Kidney tubule cell (primary cell): ENCODE measurements at places on chromosomes 1 and 21.
A peak's percentile ranks its signal among the peaks of the same experiment; 100 is the strongest.

- DNase-seq: peak; percentile 50
Observed at GRCh38 chr1:51236531-51237350, 668 bp downstream of the RNF11 start.

GRCh38 chr1:212583643-212584042 lies 24.9 kb upstream of the ATF3 start:
- no peak for DNase-seq

- DNase-seq: peak; percentile 55
Observed at GRCh38 chr1:110879758-110880606, 7.0 kb downstream of the CD53 start.

- DNase-seq: no peak
Observed at GRCh38 chr1:21099034-21099868, 77.4 kb downstream of the EIF4G3 start.

DNA sequence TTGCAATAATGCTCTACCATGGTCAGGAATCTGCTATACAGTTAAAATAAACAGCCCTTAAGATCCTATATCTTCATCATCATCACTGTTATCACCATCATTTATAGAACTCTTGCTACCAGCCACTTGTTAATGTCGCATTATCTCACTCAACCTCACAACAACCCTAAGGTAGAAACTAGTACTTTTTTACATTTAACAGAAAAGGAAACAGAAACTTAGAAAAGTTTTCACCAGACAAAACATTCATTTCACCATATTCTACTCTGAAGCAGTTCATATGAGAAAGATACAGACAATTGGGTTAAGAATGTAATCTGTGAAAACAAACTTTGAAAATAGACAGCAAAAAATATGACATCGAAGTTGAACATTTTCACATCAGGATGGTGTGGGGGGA lies 262.6 kb downstream of the ATG4C start:
- no peak for DNase-seq

- DNase-seq: no peak
Observed at GRCh38 chr1:181969902-181970301, 91.6 kb downstream of the ZNF648 start.

DNA sequence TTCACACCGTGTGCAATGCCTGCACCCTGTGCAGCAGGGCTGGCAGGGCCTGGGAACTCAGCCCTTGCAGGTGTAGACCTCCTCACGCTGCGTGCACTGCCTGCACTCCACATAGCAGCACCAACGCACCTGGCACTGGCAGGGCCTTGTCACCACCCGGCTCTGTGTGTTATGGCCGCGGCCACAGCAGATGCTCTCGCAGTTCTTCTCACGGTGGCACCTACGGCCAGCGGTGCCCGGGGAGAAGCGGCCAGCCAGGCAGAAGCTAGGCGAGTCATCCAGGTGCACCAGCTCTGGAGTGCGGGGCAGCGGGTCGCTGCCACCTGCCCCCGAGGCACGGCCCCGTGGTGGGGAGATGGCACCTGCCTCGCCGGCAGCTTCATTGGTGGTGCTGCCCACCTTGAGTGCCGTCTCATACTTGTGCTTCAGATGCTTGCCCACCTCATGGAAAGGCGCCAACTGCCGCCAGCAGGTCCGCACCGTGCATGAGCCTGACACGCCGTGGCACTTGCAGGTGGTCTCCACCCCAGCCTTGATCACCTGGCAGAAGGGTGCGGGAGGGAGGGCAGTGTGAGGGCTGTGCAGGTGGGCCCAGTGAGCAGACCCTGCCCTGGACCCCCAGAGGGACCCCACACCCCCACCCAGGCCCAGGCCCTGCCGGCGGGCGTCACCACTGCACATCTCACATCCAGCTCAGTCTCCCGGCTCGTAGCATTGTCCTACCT lies 26.1 kb downstream of the WNT9A start:
- DNase-seq: no peak

GRCh38 chr1:44549510-44549909 lies 124.8 kb downstream of the TMEM53 start:
- no peak for DNase-seq

DNA sequence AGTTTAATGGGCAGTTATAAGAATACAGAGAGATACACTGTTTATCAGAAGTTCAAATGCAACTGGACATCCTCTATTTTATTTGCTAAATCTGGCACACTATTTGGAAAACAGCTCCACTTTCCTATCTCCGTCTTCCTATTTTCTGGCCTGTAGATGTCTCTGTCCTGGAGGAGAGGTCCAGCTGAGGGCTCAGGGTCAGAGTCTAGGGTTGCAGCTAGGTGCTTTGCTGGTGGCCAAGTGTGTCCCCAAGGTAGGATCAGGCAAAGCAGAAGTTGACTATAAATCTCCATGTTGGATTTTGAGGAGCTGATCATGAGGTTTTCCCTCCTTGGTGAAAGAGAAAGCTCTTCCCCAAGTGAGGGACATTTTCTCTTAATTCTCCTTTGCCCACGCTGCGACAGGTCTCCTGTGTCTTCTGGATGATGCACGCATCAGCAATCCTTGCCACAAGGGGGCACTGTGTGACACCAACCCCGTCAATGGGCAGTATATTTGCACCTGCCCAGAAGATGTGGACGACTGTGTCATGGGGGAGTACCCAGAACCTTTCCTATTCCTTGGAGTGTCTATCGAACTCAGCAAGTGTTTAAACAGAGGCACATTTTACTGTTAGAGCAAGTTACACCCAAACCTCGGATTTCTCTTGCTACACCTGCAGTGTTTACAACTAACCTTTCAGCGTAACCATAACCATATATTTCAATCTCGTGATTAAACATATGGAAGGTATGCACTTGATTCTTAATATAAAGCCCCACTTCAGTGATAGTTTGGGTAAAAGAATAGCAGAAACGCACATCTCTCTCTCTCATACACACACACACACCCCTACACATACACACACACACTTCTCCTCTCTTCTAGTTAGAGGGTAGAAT lies 10.2 kb downstream of the ADAM30 start:
- DNase-seq: peak; percentile 61

DNA sequence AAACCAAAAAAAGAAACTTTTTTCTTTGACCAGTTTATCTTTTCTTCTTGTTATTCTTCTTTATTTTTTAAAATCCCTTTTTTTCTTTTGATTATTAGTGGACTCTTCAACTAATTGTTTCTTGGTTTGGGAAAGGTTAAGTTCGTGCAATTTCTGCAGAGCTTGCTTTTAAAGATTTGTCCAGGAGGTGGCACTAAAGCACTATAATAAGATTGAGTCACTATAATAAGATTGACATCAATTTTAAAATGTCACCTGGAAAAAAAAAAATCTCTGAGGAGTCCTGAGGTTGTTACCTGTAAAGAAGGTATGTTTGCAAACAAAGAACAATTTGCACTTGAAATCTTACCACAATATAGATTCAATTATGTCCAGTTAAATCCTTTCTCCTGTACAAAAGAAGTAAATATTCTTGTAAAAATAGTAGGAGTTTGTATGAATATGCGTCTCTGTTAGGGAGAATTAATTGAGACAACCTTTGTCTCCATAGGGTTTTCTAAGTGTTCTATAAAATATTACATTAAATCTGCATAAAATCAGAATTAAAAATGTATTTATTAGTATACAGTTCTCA lies 166.7 kb downstream of the ADGRL4 start:
- DNase-seq: peak; percentile 58

DNA sequence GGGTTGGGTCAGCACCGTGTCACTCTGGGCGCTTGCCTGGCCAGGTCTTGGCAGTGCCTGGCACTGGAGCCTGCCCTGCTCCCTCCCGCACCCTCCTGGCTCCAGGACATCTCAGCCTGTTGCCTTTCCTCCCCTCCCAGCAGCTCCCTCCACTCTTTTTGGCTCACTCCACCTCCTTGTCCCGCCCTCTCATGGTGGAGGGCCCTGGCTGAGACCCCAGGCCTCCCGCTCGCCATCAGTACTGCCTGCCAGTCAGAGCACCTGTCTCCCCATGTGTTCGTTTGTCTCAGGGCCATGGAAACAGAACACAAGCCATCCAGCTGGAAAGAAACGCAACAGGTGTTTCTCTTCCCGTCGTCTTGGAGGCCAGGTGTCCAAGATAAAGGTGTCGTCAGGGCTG lies 61.0 kb downstream of the B3GALT5 start:
- no peak for DNase-seq

DNA sequence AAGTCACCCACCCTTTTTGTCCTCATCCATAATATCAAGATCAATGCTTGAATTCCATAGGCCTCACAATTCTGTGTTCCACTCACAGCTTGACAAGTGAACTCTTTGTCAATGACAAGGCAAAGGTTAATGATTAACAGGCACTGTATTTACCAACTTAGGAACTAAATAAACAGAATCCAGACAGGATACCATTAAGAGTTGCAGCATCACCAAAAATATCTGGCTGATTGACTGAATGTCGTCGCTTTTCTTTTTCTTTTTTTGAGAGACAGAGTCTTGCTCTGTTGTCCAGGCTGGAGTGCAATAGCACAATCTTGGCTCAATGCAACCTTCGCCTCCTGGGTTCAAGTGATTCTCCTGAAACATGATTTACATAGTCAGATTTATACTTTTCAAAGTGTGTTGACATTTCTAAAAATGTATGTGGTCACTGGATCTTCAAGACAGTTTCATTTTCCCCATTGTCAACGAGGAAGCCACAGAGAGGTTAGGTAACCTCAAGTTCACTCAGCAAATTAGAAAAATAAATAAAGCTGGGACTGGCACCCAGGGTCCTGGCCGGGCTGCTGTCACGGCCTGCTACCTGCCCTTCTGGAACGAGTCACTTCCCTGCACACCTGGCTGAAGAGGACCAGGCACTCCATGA lies 81.0 kb downstream of the PDE9A start:
- peak; percentile 39 for DNase-seq

- peak; percentile 12 for DNase-seq
Observed at GRCh38 chr1:207335695-207336363, 14.4 kb downstream of the CD55 start.

- DNase-seq: no peak
Observed at GRCh38 chr1:151407304-151407703, 7.9 kb downstream of the PSMB4 start.

DNA sequence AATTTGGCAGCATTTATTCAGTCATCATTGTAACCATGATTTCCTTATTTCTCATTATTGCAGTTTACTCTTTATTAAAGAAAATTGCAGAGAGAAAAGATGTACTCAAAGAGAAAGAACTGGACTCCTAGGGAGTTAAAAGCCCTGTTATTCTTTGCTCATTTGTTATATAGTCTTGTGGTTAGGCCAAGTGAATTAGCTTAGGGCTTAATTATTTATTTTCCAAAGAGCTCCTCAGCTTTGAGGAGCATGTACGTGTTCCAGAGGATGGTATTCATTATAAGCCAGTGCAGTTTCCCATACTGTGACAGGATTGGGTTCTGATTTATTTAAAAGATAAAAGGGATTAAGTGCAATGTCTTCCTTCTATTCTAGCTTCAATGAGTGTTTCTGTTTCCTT lies 86.4 kb downstream of the GPR161 start:
- no peak for DNase-seq

DNA sequence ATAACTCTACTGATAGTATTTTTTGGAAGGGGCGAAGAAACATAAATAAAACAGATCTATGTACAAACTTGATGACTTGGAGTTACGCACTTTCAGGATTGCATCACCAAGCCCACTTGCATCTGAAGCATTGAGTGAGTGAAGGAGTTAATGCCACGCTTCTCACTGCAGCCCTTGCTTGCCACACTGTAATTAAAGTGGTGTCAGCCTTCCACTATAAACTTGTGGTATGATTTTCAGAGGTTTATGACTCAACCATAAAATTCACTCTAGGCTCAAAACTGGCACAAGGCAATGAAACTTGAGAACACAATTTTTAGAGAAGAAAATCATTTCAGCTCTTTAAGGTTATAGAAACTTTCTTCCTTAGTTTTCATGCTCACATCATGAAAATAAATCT lies 93.9 kb upstream of the PRMT6 start:
- no peak for DNase-seq

DNA sequence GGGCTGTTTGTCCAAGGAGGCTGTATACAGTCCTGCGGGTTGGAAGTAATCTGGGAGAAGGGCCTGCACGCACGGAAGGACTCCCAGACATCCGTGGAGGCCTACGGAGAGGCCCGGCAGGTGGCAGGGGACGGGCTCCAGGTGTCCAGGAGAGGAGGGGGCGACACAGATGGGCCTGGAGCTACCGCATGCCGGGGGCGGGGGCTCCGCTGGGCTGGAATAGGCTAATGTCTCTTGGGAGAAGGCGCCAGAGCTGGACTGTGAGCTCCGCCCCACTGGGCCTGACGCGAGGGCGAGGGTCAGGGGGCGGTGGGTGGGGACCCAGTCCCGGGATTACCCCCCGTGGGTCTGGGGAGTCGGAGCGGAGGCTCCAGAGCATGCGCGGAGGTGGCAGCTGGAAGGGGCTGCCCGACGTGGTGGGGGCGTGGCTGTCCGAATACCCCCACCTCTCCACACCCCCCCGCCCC lies 659 bp downstream of the AGO1 start:
- DNase-seq: peak; percentile 23

DNA sequence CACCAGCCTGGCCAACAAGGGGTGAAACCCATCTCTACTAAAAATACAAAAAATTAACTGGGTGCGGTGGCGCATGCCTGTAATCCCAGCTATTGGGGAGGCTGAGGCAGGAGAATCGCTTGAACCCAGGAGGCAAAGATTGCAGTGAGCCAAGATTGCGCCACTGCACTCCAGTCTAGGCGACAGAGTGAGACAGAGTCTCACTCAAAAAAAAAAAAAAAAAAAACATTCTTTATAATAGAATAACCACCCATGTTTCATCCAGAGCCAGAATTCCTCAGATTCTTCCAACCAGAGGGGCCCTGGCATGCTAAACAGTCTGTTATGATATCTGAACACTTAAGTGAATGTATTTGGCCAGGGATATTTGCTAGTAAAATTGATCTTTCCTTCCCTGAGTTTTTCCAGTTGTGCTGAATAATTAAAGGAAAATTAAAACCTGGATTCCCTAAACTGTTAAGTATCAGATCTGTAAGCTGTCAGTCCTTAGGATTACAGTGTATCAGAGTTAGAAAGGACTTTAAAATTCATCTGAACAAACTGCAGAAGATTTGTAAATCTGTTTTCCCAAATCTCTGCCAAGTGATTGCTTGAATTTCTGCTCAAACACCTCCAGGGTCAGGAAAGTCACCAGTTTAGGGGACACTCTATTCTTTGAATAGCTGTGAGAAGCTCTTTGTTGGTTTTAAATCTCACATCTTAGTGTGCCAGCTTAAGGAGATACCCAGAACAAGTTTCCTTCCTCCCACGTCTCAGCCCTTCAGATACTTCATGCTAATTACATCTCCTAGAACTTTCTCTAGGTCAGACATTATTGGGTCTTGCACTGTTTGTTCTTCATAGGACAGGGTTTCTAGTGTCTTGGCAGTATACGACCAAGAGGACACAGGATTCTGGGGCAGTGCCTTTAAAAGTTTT lies 84.6 kb upstream of the BMP8A start:
- peak; percentile 74 for DNase-seq
